ENCODE measurements at places on chromosomes 7 and 10. TPM values are rescaled to one million over a fixed set of nuclear protein-coding genes. Genes with fewer than 3 reads are reported as not detected.

The RADIL gene
- total RNA-seq = 61.2 TPM

DNA sequence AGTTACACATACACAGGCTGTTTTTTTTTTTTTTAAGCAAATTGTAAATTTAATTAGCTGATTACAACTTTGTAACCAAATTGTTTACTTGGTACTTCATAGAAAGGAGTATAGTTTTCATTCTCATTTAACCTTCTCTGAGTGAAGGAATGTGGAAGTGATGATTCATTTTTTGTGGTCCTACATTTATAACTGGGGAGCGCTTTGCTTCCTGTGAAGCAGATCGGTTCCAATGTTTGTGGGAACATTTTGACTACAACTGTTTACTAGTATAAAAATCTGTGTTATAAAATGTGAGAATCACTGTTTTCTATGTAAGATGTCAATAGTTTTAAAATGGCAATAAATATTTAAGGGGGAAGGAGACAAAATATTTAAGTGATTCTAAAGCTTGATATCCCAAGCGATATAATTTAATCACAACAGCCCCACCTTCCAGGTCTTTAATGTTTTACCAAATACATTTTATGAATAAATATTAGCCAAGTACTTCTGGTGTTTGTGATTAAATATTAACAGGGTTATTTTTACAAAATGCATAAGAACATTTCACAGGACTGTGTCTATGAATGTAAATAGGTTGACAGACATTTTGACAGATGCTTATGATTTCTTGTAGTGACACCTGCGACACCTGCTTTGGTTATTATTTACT, 57.1 kb downstream of the NXPH1 start:
- H3K27me3 ChIP-seq = no peaks in the 10 kb centered on the region
- H3K27ac ChIP-seq = no peak overlapping the region
- H3K4me3 ChIP-seq = no peak overlapping the region
- no peak for DNase-seq
- no peaks in the 10 kb centered on the region for H3K36me3 ChIP-seq
- H3K4me1 ChIP-seq = no peaks in the 10 kb centered on the region

DNA sequence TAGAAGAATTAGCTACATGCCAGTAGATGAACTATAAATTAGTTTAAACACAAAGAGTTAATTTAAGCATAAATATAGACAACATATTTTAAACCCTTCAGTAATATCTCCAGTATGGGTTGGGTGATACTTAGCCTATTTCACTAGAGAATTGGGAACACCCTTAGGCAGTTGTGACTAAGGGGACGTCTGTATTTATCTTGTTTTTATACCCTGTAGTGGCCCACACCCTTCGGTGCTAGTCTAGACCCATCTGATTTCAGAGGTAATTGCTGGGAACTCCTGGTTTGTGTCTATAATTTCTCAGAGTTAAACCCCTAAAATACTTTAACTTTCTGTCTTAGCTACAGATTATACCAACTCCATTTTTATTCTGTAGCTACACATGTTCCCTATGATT, 11.5 kb upstream of the STEAP4 start:
- no peak for DNase-seq
- no peaks in the 10 kb centered on the region for H3K4me1 ChIP-seq
- no peaks in the 10 kb centered on the region for H3K27me3 ChIP-seq
- H3K36me3 ChIP-seq = no peaks in the 10 kb centered on the region
- no peak overlapping the region for H3K4me3 ChIP-seq
- no peak overlapping the region for H3K27ac ChIP-seq

The DEPP1 gene
- total RNA-seq = 34.0 TPM

The SLC29A4 gene
- total RNA-seq = 28.3 TPM

GRCh38 chr7:123633553-123633952, 22.1 kb upstream of the LMOD2 start:
- H3K4me1 ChIP-seq = peaks cover 10% of the 10 kb centered on the region
- no peaks in the 10 kb centered on the region for H3K36me3 ChIP-seq
- no peaks in the 10 kb centered on the region for H3K27me3 ChIP-seq
- no peak overlapping the region for H3K27ac ChIP-seq
- no peak overlapping the region for H3K4me3 ChIP-seq

The MYOZ1 gene
- total RNA-seq = 16.2 TPM

DNA sequence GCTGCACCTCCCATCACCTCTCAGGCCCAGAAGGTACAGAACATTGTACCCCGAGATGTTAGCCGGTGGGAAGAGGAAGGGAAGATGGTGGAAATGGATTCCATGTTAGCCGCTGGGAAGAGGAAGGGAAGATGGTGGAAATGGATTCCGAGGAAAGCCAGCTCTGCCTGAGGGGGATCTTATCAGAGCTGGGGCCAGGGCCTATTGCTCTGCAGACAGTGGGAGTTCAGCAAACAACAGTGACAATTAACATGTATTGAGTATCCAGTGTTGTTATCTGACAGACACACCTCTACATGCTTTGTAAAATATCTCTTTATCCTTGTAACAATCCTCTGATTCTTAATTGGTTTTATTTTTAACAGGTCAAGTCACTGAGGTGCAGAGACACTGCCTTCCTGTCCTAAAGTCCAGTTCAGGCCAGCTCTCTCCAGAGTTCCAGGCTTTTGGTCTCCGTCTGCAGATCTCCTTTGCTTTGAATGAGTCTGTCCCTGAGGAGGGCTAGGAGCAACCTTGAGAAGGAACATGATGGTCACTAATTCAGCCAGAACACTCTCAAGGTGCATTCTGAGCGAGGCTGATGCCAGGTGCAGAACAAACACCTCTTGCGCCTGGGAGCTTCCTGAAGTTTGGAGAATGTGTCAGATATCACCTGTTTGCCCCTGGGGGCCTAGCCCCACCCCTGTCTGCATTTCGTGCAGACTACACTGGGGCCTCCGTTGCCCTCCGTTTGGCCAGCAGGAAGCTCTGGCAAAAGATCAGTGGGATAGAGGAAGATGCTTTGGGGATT, 82.4 kb upstream of the PODXL start:
- no peak overlapping the region for H3K27ac ChIP-seq
- no peak overlapping the region for H3K4me3 ChIP-seq
- no peaks in the 10 kb centered on the region for H3K36me3 ChIP-seq
- DNase-seq = no peak
- H3K27me3 ChIP-seq = no peaks in the 10 kb centered on the region

DNA sequence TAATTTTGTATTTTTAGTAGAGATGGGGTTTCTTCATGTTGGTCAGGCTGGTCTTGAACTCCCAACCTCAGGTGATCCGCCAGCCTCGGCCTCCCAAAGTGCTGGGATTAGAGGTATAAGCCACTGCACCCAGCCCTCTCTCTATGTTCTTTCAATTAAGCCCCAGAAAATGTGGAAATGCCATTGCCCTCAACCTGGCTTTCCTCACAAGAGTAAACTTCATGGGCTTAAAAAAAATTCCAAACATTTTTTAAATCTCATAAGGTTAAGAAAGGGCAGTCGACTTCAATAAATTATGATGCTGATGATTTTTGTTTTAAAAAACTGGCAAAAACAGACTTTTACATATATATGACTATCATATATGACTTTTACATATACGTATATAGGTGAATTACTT, 107.6 kb downstream of the TES start:
- no peaks in the 10 kb centered on the region for H3K36me3 ChIP-seq
- no peaks in the 10 kb centered on the region for H3K27me3 ChIP-seq
- no peak overlapping the region for H3K27ac ChIP-seq
- no peak for DNase-seq
- no peak overlapping the region for H3K4me3 ChIP-seq

The ARID5B gene
- total RNA-seq = 4.9 TPM

- H3K4me3 ChIP-seq = no peak overlapping the region
- H3K4me1 ChIP-seq = no peaks in the 10 kb centered on the region
- H3K27me3 ChIP-seq = no peaks in the 10 kb centered on the region
- H3K27ac ChIP-seq = no peak overlapping the region
- DNase-seq = no peak
- no peaks in the 10 kb centered on the region for H3K36me3 ChIP-seq
Measured at GRCh38 chr7:105187302-105188169, 173.5 kb downstream of the KMT2E start.

The NUDCD3 gene
- total RNA-seq = 44.8 TPM

The KCP gene
- total RNA-seq = 1.2 TPM

DNA sequence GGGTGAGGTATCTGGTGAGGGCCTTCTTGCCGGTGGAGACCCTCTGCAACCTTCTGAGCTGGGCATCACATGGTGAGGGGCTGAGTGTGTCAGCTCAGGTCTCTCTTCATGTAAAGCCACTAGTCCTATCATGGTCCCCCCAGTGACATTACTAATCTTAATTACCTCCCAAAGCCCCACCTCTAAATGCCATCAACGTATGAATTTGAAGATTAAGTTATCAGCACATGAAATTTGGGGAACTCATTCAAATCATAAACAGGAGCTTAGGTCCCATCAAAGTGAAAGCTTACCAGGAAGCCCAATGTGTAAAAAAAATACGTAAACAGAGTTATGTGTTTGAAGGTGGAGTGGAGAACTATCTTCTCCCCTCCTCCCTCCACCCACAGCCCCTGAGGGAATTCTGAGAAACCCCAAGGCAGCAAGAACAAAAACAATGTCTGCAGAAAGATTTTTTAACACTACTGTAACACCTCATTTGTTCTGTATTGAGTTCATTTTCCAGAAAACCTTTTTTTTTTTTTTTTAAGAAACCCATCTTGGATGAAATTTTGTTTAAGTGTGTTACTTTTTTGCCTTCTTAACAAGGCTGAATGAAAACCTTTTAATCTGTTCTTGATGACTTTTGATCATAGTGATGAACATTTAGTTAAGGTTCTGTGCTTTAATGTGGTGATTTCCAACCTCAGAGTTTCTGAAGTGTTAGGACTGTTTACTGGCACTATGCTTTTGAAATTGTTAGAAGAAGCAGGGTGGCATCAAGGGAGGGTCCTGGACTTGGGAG, 19.1 kb upstream of the PCGF5 start:
- H3K27me3 ChIP-seq = no peaks in the 10 kb centered on the region
- no peak overlapping the region for H3K27ac ChIP-seq
- peaks cover 11% of the 10 kb centered on the region for H3K4me1 ChIP-seq
- no peak for DNase-seq
- H3K4me3 ChIP-seq = no peak overlapping the region

GRCh38 chr10:113879691-113880090, 25.2 kb downstream of the NHLRC2 start:
- no peaks in the 10 kb centered on the region for H3K27me3 ChIP-seq
- H3K4me1 ChIP-seq = peaks cover 16% of the 10 kb centered on the region
- peak overlapping the region; percentile 3 for H3K27ac ChIP-seq
- DNase-seq = no peak

- H3K4me1 ChIP-seq = peaks cover 32% of the 10 kb centered on the region
- no peak overlapping the region for H3K4me3 ChIP-seq
- no peaks in the 10 kb centered on the region for H3K27me3 ChIP-seq
- peak; percentile 9 for DNase-seq
- H3K36me3 ChIP-seq = no peaks in the 10 kb centered on the region
Measured at GRCh38 chr10:7261351-7261750, 149.5 kb downstream of the SFMBT2 start.

The TLX1 gene
- total RNA-seq = 2.9 TPM

GRCh38 chr10:22016046-22016705, 12.6 kb upstream of the DNAJC1 start:
- no peak overlapping the region for H3K4me3 ChIP-seq
- no peaks in the 10 kb centered on the region for H3K36me3 ChIP-seq
- DNase-seq = no peak
- no peak overlapping the region for H3K27ac ChIP-seq

DNA sequence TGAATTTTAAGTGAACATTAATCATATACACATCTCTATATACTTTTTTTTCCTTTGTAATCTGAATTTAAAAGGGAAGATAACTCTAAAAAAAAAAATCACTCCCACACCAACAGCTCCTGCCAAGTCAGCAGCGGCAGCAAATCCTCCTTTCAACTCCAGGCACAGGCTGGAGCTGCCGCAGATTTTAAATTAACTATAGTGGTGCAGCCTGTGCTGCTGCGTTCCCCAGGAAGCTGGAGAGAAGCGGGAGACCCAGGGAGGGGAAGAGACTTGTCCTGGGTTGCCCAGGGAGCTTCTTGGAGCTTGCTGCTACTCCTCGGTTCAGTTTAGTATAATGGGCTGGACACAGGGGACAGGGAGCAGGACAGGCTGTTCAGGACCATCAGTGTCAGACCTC, 32.6 kb upstream of the HSPB1 start:
- no peak overlapping the region for H3K27ac ChIP-seq
- no peaks in the 10 kb centered on the region for H3K4me1 ChIP-seq
- H3K27me3 ChIP-seq = peaks cover 55% of the 10 kb centered on the region
- no peaks in the 10 kb centered on the region for H3K36me3 ChIP-seq

- no peaks in the 10 kb centered on the region for H3K36me3 ChIP-seq
- no peak overlapping the region for H3K27ac ChIP-seq
- no peaks in the 10 kb centered on the region for H3K4me1 ChIP-seq
- no peaks in the 10 kb centered on the region for H3K27me3 ChIP-seq
- no peak overlapping the region for H3K4me3 ChIP-seq
- no peak for DNase-seq
Measured at GRCh38 chr10:46231087-46231486, 55.7 kb upstream of the ANTXRL start.

The CYP2C8 gene
- 2.8 TPM for total RNA-seq

The STOX1 gene
- 6.0 TPM for total RNA-seq

- no peak overlapping the region for H3K27ac ChIP-seq
- H3K4me3 ChIP-seq = no peak overlapping the region
- no peaks in the 10 kb centered on the region for H3K36me3 ChIP-seq
- DNase-seq = peak; percentile 55
Measured at GRCh38 chr10:11639849-11640764, 28.7 kb upstream of the USP6NL start.

The FBXL13 gene
- total RNA-seq = 1.8 TPM

The AP4M1 gene
- 31.7 TPM for total RNA-seq

The NPC1L1 gene
- total RNA-seq = 0.21 TPM

DNA sequence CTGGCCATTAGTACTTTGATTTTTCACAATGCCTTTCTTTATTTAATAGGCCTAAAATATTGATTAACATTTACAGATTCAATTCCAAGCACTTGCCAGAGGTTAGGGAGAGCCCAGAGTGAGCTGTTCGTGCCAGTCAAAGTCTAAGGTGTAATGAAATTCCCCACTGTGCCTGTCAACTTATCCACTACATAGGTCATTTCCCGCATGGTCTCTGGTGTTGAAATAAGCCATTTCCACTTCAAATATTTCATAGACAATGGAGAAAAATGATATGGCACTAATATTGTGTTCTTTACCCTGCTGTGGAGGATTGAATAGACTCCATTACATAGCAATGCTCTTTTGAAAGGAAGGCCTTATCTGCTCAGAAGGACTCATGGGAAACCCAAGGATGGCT, 978.1 kb upstream of the CELF2 start:
- no peaks in the 10 kb centered on the region for H3K27me3 ChIP-seq
- no peak for DNase-seq
- no peak overlapping the region for H3K27ac ChIP-seq
- no peak overlapping the region for H3K4me3 ChIP-seq
- no peaks in the 10 kb centered on the region for H3K36me3 ChIP-seq

The ZNF783 gene
- total RNA-seq = 26.4 TPM

GRCh38 chr7:123410273-123410904, 124.0 kb downstream of the IQUB start:
- no peak overlapping the region for H3K27ac ChIP-seq
- H3K36me3 ChIP-seq = no peaks in the 10 kb centered on the region
- H3K4me1 ChIP-seq = no peaks in the 10 kb centered on the region
- no peaks in the 10 kb centered on the region for H3K27me3 ChIP-seq

The KNDC1 gene
- total RNA-seq = 33.9 TPM

DNA sequence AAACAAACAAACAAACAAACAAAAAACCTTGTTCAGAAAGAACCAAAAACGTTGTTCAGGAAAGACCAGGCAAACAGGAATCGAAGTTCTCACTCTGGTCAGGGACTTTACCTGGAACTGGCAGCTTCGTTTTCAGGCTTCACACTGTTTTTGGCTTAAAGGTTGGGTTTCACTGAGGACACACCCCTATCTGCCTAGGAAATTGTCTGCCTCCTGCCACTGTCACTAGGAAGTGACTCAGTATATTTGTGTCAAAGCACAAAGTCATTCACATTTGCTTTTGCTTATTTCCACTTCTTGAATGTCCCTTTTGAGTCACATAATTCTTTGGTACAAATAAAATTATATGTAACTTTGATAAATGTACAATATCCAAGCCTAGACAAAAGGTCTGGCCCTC, 37.9 kb downstream of the PNLIPRP3 start:
- H3K27ac ChIP-seq = no peak overlapping the region
- DNase-seq = no peak
- H3K4me1 ChIP-seq = no peaks in the 10 kb centered on the region
